ENCODE measurements at places on chromosomes 12 and 14. TPM values are rescaled to one million over a fixed set of nuclear protein-coding genes. Genes with fewer than 3 reads are reported as not detected.

RACGAP1 gene
- 55.4 TPM for total RNA-seq

STYK1 gene
- 1.1 TPM for total RNA-seq

DNA sequence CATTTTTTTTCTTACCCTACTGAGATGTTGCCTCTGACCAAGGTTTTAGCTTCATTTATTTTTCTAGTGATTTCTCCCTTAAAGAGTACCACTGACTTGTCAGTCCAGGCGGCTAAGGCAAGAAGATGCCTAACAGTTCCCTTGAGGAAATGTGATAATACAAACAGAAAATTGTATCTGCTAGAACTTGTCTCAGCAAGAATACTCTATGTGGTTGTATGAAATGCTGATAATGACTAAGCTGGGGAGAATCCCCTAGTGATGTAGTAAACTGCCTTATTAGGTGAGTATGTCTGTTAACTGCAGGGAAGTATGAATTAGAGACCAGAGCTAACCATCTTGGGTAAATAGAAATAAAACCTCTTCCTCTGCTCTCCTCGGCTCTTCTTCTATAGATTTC is 6.7 kb downstream of the C12orf54 start:
- peak; percentile 28 for DNase-seq

IGFBP6 gene
- 1,614 TPM for total RNA-seq

DNA sequence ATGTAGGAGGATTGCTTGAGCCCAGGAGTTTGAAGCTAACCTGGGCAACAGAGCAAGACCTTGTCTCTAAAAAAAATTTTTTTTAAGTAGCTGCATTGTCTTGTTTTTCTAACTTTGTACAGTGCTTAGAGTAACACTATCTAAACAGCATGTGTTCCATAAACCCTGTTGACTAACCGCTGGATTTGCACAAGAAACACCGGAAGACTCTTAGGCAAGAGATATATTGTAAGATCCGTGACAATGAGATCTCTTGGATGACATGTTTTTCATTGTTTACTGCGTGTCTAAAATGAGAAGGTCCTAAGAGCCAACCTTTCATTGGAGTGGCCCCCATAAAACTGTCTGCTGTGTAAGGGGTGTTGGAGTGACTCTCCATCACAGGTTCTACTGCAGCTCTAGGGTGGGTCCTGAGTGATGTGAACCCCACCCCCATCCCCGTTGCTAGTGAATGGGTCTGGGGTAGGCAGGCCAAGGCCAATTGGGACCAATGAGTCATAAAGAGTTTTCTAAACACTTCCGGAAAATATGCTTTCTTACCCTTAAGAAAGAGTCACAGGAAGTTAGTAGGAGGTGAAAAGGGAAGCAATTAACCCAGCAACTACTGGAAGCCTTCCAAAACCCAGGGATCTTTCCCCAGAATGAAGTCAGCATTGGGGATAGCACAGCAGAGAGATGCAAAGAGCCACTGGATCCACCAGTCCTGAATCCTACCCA is 24.3 kb upstream of the PCNX1 start:
- DNase-seq, result peak; percentile 81

OVCH1 gene
- total RNA-seq, result 0.13 TPM

CLEC4D gene
- total RNA-seq, result not detected

ATP2B1 gene
- total RNA-seq, result 34.5 TPM

DNA sequence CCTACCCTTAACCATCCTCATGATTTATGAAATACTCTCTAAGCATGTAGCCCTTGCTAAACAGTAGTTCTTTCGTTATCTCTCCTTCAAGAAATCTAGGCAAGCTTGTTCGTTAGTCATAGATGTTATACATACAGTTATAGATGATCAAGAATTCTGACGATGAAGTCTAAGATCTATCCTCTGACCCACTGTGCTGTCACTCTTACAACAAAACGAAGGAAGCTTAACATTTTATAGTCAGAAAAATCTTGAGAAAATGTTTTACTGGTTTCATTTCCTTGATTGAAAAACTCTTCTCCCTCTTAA is 68.9 kb downstream of the SPPL3 start:
- DNase-seq, result no peak

DNA sequence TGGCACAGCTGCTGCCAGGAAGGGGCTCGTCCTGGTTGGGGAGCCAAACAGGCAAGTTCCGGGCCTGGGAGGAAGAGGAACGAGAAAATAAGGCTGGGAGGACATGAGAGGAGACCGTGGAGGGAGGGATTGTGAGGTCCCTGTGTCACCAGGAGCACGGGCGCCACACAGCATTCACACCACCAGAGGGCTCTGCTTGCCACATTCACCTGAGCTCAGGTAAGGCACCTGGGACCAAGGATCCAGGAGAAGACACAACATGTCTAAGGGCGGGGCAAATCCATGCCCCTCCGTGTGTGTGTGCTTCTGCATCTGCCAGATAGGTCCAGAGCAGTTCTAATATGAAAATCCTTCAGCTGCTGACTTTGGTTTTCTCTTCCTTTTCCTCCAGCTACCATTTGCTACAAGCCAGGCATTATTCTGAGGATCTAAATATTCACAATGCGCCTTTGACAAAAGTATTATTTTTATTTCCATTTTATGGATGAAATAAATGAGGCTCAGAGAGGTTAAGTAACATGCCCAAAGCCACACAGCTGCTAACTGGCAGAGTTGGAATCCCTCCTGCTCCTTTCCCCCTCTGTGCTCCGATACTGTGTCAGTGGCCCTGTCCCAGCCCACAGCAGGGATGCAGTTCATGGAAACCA is 14.6 kb downstream of the RAPGEF3 start:
- no peak for DNase-seq

HOXC13 gene
- total RNA-seq, result not detected

GRCh38 chr14:30243207-30243606 is 315.6 kb upstream of the PRKD1 start:
- DNase-seq, result no peak

DNA sequence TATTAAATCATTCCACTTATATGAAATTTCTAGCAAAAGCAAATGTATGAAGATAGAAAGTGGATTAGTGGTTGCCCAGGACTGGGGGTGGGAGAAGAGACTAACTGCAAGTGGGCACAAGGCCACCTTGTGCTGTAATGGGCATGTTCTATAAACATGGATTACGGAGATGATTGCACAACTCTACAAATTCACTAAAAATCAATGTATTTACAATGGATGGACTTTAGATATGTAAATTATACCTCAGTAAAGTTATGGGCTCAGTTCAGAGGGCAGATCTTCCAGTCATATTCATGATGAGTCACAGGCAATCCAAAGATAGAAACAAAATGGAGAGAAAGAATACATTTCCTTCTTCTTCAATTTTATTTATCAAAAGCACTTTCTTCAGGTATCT is 173.9 kb downstream of the NDUFA12 start:
- DNase-seq, result peak; percentile 27
